ENCODE measurements at places on chromosomes 3 and 15.
A peak's percentile ranks its signal among the peaks of the same experiment; 100 is the strongest.

GRCh38 chr3:155420881-155421486, 127.5 kb upstream of the STRIT1 start:
- DNase-seq = no peak

DNA sequence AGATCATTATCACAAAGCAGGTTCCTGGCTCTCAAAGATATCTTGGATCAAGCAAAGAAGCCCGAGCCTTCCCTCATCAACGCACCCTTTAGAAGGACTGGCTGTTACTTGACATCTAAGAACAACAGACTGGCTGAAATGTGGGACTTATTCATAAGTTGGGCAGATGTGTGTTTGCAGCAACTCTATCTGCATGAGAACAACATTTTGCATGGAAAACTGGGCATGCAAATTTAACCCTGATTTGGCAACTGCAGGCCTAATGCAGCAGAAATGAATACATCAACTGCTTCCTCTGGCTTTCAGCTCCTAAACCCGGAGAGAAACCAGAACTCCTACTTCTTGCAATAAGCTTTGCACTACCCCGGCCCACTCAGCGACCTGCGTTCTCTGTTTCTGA, 35.0 kb upstream of the FOXP1 start:
- no peak for DNase-seq

GRCh38 chr3:139120086-139121056, 75.7 kb upstream of the PRR23C start:
- DNase-seq = peak; percentile 80

DNA sequence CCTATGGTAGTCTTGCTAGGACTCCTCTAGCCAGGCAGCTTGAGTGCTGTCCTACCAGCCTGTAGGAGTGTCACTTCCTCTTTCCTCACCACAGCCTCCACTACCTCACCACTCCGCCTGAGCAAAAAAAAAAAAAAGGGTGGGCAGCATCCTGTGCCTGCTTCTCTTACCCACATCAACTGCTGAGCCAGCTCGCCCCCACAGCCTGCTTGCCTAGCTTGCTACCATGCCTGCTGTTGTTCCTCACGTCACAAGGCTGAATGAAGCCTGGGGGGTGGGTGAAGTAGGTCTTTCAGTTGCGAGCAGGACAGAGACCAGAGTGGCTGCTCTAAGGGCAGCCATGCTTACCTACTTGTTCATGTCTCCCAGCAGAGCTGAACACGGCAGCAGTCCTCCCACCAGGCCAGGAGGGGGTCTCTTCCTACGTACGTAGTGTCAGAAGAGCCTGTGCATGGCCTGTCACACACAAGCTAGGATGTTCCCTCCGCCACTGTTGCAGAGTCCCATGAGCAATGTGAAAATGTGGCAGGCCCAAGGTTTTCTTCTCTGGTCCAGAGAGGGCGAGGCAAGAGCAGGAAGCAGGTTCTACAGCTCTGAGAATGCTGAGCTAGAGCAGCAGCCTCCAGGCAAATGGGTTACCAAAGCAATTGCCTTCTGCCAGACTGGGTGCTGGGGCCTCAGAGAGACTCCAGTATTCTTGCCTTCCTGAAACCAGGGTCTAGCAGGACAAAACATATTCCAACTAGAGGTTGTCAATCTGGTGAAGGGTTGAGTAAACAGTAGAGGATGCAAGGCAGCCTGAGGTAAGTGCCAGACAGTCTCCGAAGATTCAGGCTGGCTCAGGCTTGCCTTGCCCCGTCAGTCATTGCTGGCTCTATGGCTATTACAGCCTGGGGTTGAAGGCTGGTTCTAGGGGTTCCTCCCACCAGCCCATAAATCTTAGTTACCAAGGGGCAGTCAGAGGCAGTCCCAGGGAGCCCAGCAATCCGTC, 8.1 kb downstream of the PPM1M start:
- DNase-seq = no peak

DNA sequence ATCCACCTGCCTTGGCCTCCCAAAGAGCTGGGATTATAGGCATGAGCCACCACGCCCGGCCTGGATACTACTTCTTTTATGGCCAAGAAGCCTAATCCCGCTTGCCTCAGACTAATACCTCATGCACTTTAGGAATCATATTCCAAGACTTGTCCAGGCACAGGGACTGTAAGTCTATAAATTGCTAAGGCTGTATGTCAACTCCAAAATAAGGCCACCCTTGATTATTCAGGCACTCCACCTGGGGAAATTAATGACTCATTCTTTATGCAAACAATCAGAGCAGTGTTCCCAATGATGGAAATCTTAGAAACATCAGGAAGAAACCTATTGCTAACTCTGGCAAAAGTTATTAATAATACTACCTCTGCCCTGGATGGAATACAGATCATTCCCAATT, 98.4 kb downstream of the ERC2 start:
- DNase-seq = no peak

- no peak for DNase-seq
Observed at GRCh38 chr3:15220056-15220455, 14.0 kb downstream of the CAPN7 start.

DNA sequence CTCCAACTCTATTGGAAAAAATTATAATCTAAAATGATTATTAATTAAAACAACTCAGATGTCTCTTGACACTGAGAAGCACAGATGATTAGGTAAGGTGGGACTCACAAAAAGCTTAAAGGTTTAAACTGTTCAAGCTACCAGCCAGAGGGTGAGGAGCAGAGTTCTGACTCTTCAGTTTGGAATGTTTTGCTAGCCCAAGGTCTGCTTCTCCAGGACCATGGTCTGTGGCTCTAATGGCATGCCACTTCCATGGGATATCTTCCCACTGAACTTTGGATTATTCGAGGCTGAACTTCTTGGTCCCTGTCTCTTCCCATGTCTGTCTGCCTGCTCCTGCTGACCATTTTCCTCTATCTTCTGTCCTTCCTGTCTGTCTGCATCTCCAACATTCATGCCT, 49.2 kb downstream of the CACNA2D3 start:
- DNase-seq = no peak

- peak; percentile 53 for DNase-seq
Observed at GRCh38 chr3:32226875-32227500, 11.5 kb upstream of the CMTM8 start.

DNA sequence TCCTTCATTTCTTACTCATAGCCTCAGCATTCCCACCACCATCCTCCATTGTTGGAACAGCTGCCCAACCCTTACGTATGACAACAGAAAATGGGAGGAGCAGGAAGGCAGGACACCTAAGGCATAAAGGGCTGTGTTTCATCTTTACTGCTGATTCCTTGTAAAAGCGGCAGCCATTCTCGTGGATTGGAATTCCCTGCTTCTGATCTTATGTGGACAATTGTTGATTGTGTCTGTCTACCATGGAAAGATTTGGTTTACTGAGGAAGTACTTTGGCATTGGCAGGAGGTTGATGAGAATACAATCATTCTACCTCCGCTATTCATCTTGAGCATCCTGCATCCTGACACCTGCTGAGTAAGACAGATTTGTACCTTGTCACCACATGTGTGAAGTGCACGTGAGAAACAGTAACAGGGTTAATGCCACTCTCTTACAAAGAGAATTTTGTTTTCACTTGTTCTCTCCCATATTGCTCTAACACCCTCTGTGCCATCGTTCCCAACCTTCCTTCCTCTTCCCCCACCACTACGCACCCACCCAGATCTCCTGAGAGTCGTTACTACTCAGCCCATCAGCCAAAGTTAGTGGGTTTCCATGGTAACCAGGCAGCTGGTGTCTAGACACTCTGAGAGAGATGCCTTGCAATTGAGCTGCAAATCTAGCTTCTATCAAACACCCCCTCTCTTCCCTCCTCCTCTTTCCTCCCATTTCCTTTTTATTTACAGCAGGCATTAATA, 75.7 kb downstream of the GAP43 start:
- peak; percentile 44 for DNase-seq

DNA sequence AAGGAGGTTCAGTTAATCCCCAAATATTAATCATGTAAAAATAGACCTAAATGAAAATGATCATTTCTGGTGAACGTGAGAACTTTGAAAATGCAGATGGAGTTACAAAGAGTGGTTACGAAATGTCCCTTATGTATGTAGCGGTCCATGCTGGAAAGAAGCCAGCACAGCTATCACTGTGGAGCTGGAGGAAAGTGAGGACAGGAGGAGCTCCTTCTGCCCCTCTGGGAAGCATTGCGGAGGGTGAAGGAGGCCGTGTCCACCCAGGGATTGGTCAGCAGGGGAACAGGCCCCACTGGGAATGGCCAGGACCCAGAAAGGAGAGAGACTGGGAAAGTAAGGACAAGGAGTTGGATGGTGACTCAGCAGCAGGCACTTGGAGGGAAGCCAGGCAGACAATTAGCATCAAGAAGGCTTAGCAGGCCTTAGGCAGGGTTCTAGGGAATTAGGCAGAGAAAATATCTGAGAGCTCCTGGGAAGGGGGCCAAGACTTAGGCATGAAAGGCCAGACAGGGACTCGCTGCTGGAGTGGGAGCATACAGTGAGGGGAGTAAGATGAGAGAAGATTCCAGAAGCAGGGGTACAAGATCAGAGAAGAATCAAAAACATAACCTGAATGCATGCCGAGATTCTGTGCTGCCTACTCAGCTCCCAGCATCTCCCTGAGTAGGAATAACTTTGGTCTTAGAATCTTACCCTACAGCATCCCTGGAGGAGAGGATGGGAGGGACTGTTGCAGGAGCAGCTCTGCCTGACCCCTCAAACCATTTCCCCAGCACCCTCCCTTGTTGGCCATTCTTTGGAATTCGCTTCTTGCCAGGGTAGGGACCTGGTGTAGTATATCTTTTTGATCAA, 171.0 kb upstream of the UMPS start:
- DNase-seq = peak; percentile 93

DNA sequence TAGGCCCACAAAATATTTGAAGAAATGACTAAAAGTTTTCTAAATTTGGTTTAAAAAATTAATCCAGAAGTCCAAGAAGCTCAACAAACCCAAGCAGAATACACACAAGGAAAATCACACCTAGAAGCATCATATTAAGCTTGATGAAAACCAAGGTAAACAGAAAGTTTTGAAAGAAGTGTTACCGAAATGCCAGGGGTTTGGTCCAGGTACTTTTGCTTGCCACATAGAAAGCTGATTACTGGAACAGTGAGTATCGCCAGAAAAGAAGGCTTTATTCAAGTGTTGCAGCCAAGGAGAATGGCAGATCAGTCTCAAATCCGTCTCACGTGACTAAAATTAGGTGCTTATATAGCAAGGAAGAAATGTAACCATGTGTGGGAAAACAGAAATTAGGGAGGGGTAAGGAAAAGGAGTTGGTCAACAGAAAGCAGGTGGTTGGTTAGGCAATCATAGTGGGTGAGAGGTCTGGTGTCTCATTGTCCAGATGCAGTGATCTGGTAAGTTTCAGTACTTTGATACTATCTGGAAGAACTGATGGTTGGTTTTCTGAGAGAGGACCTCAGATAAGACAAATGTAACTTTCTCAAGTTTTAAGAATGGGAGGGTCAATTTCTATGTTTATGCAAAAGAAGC, 96.9 kb upstream of the MYRIP start:
- no peak for DNase-seq

DNA sequence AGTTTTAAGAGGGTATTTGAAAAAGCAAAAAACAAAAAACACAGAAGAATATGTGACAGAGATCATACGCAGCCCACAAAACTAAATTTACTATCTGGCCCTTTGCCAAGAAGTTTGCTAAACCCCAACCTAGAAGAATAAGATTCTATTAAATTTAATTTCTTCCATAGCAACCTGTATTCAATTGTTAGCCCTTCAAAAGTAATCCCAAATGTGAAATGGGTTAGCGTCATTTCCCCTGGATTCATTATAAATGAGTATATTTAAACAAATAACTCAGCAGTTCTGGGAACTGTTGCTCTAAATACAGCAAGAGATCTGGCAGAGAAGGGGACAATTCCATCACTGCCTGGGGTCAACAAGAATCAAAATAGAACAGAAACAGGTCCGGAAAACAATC, 56.8 kb downstream of the CERS3 start:
- no peak for DNase-seq

DNA sequence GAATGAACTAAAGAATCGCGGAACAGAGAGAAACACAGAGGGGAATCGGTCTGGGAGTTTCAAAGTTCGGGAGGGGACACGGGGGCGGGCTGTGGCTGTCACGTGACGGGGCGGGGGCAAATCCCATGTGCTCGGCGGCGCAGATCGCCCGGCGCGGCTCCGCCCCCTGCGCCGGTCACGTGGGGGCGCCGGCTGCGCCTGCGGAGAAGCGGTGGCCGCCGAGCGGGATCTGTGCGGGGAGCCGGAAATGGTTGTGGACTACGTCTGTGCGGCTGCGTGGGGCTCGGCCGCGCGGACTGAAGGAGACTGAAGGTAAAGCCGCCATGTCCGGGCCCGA, at the start of gene EIF4G1:
EIF4G1 (plus strand) TSS at position 244 of the 337 bp plus-strand sequence. CDS start 1,191 bp downstream, outside the sequence.
- peak; percentile 87 for DNase-seq

- DNase-seq = no peak
Observed at GRCh38 chr3:52469001-52469400, 13.6 kb downstream of the NISCH start.

GRCh38 chr3:194168994-194169393, 33.0 kb downstream of the HES1 start:
- DNase-seq = no peak

GRCh38 chr15:95470997-95471689, 859.4 kb upstream of the NR2F2 start:
- DNase-seq = peak; percentile 43

DNA sequence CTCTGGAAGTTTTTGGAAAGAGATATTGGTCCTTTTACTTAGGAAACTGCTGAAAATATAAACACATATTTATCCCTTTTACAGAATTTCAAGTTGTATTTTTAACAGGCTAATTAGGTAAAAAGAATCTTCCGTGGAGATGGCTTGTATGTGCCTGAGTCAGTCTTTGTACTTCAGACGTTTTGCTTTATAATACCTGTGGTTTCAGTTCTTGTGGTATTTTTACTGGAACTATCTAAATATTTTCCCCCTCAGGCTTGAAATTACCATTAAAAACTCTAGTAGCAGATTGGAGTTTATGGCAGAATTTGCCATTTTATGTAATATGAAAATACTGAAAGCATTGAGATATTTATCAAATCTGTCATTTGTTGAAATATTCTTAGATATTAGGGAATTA, 151.6 kb upstream of the CGNL1 start:
- no peak for DNase-seq

- no peak for DNase-seq
Observed at GRCh38 chr3:142088522-142088921, 60.8 kb downstream of the TFDP2 start.

- DNase-seq = no peak
Observed at GRCh38 chr3:2697589-2697988, 412.6 kb downstream of the IL5RA start.
